ENCODE measurements at places on chromosomes 7 and 10. TPM values are rescaled to one million over a fixed set of nuclear protein-coding genes. Genes with fewer than 3 reads are reported as not detected.
A peak's percentile ranks its signal among the peaks of the same experiment; 100 is the strongest.

GRCh38 chr7:42734568-42734967, 177.3 kb downstream of the C7orf25 start:
- no peak overlapping the region for H3K4me3 ChIP-seq
- DNase-seq: no peak
- H3K27me3 ChIP-seq: no peaks in the 10 kb centered on the region
- no peaks in the 10 kb centered on the region for H3K4me1 ChIP-seq

The DKK1 gene
- total RNA-seq: not detected

- no peaks in the 10 kb centered on the region for H3K4me1 ChIP-seq
- DNase-seq: no peak
- no peak overlapping the region for H3K4me3 ChIP-seq
- no peaks in the 10 kb centered on the region for H3K27me3 ChIP-seq
- H3K27ac ChIP-seq: no peak overlapping the region
These were observed 121.9 kb upstream of the C7orf33 start for GRCh38 chr7:148468700-148469098.

DNA sequence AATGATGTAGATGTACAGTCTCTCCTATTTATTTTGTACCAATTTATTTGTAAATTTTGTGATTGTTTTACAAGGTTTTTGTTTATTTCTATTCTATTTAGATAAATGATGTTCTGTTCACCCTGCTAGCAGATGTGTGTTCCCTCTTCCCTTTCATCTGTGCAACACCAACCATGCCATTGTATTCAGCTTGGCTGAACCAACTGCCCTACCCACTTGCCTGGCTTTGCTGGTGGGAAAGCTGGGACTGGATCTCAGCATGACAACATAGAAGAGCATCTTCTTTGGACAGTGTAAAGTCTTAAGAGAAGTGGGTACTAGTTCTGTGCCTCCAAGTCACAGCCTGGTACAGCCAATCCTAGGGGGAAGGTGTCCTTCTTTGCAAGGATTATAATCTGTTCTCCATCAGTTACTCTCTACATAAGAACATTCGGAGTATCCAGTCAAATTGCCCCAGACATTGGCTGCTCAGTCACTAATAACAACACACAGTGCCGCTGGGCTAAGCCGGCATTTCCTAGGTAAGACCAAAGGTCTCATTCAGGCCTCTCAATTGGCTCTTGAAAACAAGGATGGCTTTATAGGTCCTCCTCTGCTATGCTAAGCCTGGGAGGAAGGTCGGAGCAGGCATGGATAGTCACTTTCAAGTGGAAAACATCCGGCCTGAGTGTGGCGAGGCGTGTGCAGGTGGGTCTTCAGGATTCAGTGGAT, 109.7 kb downstream of the NT5C2 start:
- no peaks in the 10 kb centered on the region for H3K4me1 ChIP-seq
- peaks cover 48% of the 10 kb centered on the region for H3K36me3 ChIP-seq
- no peak overlapping the region for H3K27ac ChIP-seq
- no peak for DNase-seq
- no peaks in the 10 kb centered on the region for H3K27me3 ChIP-seq

The AP1S1 gene
- total RNA-seq: 18.7 TPM

DNA sequence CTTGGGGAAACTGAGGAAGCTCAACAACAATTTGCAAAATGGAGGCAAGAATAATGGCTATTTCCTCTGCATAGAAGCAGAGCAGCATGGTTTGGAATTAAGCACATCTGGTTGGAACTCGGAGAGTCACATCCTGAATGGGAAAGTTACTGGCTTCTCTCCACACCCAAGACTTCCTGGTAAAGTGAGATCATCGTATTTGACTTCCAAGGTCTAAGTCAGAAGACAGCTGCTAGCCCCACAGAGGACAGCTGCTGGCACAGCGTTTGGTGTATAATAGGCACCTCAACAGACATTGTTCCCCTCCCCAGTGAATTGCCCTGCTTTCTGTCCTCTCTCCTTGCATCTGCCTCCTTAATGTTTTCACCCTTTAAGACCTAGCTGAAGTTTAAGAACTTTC, 37.0 kb upstream of the NRF1 start:
- no peaks in the 10 kb centered on the region for H3K4me1 ChIP-seq
- H3K36me3 ChIP-seq: no peaks in the 10 kb centered on the region
- DNase-seq: no peak
- peak overlapping the region; percentile 31 for H3K27ac ChIP-seq

GRCh38 chr10:7159928-7160327, 250.9 kb downstream of the SFMBT2 start:
- peaks cover 20% of the 10 kb centered on the region for H3K36me3 ChIP-seq
- H3K4me3 ChIP-seq: no peak overlapping the region
- no peaks in the 10 kb centered on the region for H3K4me1 ChIP-seq
- H3K27ac ChIP-seq: no peak overlapping the region

DNA sequence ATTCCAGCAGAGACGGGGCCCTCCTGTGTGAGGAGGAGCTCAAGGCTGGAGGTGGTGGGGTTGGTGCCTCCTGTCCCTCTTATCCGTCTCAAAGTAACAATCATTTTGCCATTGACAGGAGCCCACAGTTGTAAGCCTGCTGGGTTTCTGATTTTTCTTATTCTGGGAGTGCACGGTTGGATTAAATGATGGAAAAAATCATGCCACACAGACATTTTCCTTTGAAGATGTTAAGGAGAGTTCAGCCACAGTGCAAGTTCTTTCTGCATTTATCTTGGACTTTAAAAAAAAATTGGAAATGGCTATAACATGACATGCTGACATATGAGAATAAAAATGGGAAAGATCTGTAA, 8.4 kb upstream of the LYZL1 start:
- H3K36me3 ChIP-seq: no peaks in the 10 kb centered on the region
- DNase-seq: no peak
- no peak overlapping the region for H3K27ac ChIP-seq
- H3K4me1 ChIP-seq: no peaks in the 10 kb centered on the region

The CUZD1 gene
- total RNA-seq: not detected

- no peaks in the 10 kb centered on the region for H3K36me3 ChIP-seq
- no peak overlapping the region for H3K27ac ChIP-seq
- no peaks in the 10 kb centered on the region for H3K27me3 ChIP-seq
- no peak overlapping the region for H3K4me3 ChIP-seq
- DNase-seq: no peak
These were observed 1.4 kb downstream of the SFR1 start for GRCh38 chr10:104123397-104123796.

The SLC26A3 gene
- total RNA-seq: not detected

DNA sequence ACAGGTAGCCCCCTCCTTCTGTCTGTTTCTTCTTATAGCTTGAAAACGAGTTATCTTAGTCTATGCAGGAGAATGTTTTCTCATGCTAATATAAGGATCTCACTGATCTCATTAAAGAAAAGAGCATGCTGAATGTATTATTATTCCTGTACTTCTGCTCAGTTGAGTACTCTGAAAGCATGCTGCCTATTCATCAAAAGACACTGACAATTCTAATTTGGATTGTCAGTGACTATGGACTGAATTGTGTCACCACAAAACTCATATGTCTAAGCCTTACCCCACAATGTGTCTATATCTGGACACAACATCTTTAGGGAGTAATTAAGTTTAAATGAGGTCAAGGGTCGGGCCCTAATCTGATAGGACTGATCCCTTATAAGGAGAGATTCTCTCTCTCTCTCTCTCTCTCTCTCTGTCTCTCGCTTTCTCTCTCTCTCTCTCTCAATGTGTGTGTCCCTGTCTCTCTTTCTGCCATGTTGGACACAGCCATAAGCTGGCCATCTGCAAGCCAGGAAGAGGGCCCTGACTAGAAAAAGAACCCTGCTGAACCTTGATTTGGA, 98.4 kb downstream of the GNAT3 start:
- no peaks in the 10 kb centered on the region for H3K4me1 ChIP-seq
- H3K4me3 ChIP-seq: no peak overlapping the region
- H3K36me3 ChIP-seq: no peaks in the 10 kb centered on the region
- no peak for DNase-seq
- no peak overlapping the region for H3K27ac ChIP-seq

The EFCAB10 gene
- not detected for total RNA-seq

DNA sequence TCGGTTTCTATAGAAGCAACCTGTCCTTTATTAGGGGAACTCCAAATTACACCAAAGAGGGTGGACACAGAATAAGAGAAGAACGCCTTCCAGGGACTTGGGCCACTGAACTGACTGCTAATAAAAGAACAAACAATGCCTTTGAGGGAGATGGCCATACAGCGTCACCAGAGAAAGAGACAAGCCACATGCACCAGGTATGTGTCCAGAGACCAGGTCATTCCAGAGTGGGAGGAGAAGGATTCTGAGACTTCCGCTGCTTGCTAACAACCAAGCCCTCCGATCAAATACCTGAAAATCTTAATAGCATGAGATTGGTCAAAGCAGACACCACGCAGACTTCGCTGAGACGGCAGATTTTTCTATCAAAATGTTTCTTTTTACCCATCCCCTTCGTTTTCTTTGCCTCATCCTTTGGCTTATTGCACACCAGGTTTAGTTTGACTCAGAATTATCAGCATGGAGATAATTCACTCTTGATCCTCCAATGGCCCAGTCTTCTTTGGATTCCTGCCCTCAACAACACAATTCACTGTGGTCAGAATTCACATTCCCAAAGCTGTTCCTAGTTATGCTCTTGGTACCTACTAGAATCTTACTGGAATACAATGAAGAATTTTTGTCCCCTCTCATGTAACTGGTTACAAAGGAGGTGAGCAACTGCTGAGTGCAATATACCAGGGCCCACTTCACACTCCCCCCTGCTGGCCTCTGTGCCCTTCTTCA, 87.4 kb upstream of the DDC start:
- H3K4me1 ChIP-seq: peaks cover 58% of the 10 kb centered on the region
- no peaks in the 10 kb centered on the region for H3K36me3 ChIP-seq
- no peak for DNase-seq

DNA sequence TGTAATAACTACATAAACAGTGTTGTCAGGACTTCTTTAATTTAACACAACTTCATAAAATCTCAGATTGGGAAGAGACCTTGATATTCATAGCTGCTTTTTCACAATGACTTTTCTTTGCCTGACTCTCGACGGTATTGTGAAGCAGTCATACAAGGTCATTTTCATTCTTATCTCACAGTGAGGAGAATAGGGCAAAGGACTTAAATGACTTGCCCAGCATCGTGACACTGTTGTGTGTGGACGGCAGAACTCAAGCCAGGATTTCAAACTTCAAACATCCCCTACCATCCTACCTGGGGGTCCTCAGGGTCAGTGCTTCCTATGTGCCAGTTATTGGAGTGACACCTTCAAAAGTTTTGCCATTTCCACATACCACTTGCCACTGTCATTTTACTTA, 138.5 kb upstream of the GDF10 start:
- no peaks in the 10 kb centered on the region for H3K4me1 ChIP-seq
- H3K27ac ChIP-seq: no peak overlapping the region

GRCh38 chr10:4532976-4533375, 293.0 kb upstream of the AKR1E2 start:
- H3K4me1 ChIP-seq: no peaks in the 10 kb centered on the region
- no peak for DNase-seq
- H3K4me3 ChIP-seq: no peak overlapping the region
- no peaks in the 10 kb centered on the region for H3K36me3 ChIP-seq

DNA sequence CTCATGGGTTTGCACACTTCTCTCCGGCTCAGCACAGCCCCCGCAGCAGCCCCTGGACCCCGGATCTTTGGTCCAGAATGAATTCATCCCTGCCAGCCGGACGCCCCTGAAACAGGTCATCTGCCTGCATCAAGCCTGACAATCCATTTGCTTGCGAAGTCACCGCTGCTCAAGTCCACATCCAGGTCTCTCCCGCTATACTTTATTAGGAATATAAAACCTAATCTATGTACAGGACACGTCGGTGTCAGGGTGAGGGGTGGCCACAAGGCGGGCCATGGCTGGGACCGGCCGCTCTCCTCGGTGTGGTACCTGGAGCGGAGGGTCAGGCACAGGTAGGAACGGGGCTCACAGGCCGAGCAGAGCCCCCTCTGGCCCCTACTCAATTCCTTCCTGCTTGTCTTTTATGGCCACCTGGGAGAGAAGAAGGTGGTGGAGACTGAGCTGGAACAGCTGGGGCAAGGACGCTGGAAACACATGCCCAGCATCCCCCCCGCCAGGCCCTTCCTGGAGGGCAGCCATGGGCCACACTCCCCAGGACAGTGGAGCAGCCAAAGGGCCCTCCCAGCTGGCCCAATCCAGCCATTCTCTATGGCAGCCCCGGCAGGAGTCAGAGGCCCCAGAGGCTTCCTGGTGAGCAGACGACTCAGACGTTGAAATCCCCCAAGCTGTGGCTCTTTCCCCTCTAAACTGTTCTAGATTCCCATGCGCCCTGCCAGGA, 5.3 kb downstream of the POLR2J start:
- peaks cover 11% of the 10 kb centered on the region for H3K4me1 ChIP-seq
- H3K4me3 ChIP-seq: no peak overlapping the region

- peak within 1 kb of the TSS; percentile 73 for H3K4me3 ChIP-seq
- H3K27ac ChIP-seq: peak within 1 kb of the TSS; percentile 100
- DNase-seq: peak; percentile 94
- peaks cover 45% of the 10 kb centered on the region for H3K4me1 ChIP-seq
- no peaks in the 10 kb centered on the region for H3K27me3 ChIP-seq
These were observed at the start of gene PURB for GRCh38 chr7:44885394-44886317. TSS of gene PURB (minus strand) at chr7:44885530. CDS start at chr7:44885348, 182 bp downstream.

DNA sequence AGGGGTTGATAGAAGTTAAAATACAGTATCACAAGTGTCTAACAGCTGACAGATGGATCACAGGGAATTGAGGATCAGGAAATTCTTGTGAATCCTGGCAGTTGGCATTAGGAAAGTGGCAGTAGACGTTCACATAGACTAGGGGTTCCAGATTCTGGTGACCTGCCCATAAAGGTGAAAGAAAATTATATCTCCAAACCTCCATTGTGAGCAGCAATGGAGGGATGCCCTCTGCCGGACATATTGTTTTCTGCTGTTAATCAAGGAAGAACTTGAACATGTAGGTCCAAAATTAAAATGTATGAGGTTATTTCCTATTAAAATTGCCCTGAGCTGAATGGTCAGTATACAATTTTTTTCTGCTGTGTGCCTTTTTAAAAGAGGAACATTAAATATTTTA, 5.1 kb downstream of the NME8 start:
- no peak for DNase-seq
- no peak overlapping the region for H3K27ac ChIP-seq
- no peaks in the 10 kb centered on the region for H3K4me1 ChIP-seq

DNA sequence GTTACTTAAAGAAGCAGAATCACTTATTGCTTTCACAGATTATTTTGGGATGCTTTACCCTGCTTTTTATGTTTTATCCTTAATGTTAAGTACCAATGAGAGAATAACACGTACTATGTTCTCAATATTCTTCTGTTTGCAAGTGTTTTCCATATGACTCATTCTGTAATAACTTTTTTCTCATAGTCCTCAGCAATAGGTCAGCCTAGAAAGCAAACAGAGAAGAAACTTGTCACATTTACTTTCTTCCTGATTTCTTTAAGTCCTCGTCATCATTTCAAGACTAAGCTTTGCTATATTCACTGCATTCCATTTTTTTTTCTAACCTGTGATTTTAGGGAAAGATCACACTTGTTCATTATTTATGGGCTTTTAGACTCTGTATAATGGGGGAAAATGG, 6.8 kb upstream of the AGR2 start:
- DNase-seq: no peak

GRCh38 chr10:69466689-69467088, 15.4 kb downstream of the TSPAN15 start:
- peaks cover 80% of the 10 kb centered on the region for H3K4me1 ChIP-seq
- no peak for DNase-seq
- no peaks in the 10 kb centered on the region for H3K27me3 ChIP-seq

The FAM131B gene
- 1.2 TPM for total RNA-seq

Data from gastrocnemius medialis (tissue), 4 donors.